ENCODE measurements at places on chromosomes 4 and X.

DNA sequence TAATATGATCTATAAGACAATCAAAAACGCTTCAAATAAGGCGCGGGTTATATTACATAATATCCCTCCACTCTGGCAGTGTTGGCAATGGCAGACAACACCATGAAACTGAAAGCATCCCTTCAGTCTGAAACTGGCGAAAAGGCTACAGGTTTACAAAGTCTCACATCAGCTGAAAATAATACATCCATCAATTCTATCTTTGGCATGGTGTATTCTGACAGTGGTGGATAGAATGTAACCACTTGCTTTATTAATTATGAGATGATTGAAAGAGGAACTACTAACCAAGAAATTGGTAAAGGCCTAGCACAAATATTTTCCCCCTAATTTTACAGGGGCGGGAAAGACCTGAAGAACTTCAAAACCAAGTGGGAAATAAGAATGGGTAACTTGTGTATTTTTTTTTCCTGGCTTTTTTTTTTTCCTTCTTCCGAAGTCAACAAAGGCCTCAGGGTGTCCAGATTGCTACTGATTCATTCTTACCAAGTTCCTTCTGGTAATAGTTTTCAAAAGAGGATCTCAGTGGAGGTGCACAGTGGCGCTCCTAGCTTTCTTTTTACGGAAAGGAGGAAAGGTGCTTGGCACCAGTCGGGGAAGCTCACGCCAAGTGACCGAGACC is 728 bp downstream of the UBA6 start:
- DNase-seq, result peak; percentile 23

DNA sequence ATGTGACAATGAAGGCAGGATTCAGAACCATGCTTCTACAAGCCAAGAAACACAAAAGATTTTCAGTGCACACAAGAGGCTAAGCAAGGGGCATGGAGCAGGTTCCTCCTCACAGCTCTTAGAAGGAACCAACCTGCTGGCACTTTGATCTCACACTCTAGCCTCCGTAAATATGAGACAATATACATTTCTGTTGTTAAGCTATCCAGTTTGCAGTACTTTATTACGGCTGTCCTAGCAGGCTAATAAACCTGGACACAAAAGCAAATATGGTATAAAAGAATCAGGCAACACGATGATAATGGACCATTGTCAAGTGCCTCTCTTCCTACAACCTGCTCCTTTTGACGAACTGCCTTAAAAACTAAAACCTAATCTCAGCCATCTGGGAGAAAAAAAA is 114.5 kb downstream of the ZAR1 start:
- DNase-seq, result no peak

DNA sequence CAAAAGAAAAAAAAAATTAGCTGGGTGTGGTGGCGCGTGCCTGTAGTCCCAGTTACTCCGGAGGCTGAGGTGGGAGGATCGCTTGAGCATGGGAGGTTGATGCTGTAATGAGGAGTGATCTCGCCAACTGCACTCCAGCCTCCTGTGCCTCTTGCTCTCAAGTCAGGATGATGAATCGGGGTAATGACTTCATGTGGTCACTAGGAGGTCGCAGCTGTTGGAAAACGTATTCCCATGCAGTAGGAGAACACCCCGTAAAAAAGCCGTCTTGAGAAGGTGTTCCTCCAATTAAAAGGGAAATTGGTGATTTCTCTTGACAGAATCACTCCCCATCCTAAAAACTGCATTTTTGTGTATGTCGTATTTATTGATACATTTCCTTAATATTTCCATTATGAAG is 2.2 kb downstream of the CCNB3 start:
- no peak for DNase-seq

DNA sequence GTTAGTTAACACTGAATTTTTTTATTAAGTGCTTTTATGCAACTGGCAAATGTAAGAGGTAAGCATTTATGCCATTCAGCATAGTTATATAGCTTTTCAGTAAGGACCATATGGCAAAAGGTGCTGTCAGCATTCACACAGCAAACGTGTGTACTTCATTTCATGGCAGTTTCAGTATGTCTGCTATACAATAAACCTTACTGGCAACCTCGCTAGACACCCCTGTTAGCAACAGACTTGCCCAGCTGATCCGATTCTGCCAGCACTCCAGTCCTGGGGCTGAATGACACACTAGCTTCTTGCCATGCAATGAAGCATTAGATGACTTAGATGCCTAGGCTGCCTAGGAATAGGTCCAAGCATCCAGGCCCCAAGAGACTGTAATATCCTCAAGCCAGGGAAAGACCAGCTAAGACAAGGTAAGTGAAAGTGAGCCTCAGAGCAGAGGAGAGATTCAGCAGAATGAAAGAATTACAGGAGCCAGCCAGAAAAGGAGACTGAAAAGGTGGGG is 47.3 kb upstream of the DOCK11 start:
- DNase-seq, result no peak

GRCh38 chrX:83916525-83916924 is 55.6 kb downstream of the CYLC1 start:
- no peak for DNase-seq

- DNase-seq, result no peak
These were observed 599.9 kb upstream of the IGFBP7 start for GRCh38 chr4:57710053-57710452.

GRCh38 chr4:86032476-86033022 is 327.3 kb downstream of the MAPK10 start:
- DNase-seq, result no peak

GRCh38 chr4:183300070-183300469 is 20.0 kb downstream of the CLDN22 start:
- peak; percentile 11 for DNase-seq

DNA sequence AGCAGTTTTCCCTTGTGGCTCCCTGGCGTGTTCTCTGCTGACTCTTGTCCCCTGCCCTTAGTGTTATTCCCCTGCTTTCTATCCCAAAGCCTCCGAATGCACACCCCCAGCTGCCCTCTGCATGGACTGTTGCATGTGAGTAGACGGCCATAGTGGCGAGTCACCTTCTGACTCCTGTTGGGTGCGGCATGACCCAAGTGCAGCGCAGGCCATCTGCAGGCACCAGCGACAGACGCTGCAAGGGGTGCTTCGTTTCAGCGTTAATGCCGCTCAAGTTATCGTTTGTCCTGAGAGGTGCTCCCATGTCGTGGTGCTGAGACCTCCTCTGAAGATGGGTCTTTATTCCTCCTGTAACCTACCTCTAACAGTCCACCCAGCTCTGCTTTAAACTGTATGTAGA is 57.7 kb downstream of the NOP14 start:
- DNase-seq, result no peak

GRCh38 chrX:47482065-47482511 is 934 bp downstream of the ZNF41 start:
- DNase-seq, result no peak

DNA sequence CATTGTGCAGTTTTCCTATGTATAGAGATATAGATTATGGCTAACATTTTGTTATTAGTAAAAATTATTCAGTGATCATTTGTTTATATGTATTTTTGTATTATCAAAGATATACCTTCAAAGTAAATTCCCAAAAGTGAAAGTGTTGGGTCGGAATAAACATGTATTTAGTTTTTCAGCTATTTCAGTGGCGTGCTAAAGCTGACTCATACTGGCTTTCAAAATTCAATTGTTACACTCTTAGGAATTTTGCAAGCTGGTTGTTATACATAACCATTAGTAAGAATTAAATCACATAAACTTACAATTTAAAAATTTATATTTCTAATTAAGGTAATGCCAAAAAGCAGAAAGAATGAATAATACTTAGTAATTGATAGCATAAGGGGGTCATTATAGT is 288.4 kb upstream of the NRK start:
- DNase-seq, result no peak

DNA sequence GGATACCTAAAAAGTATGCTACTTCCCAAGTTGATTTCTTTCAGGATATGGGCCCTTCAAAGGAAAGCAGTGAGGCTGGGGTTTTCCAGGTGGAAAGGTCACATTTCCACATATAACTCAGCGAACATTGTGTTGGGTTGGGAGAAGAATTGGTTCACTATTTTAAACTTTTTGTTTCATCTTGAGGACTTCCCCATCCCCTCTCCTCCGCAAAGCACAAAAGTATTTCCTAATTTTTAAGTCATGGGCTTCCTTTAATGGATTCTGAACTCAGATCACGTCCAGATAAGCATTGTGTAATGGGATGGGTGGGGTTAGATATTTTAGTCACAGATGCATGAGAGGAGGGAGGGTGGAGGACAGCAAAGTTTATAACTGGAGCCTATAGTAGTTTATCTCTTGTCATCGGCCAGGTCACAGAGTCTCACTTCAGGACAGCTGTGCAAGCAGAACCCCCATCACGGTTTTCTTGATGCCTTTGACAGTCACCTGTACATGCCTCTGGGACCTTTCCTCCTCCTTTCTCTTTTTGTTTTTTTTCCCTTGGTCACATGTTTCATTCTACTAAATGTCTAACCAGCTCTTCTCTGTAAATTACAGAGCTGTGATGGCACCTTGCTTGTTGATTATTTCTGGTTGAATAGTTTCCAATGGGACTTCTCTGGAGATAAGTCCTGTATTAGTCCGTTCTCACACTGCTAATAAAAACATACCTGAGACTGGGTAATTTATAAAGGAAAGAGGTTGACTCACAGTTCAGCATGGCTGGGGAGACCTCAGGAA is 115.4 kb downstream of the PTTG2 start:
- no peak for DNase-seq

GRCh38 chr4:55138367-55138766 is 13.0 kb upstream of the KDR start:
- no peak for DNase-seq

Measured in kidney capillary endothelial cell (primary cell).